ENCODE measurements at places on chromosomes 3 and 15. TPM values are rescaled to one million over a fixed set of nuclear protein-coding genes. Genes with fewer than 3 reads are reported as not detected.

DNA sequence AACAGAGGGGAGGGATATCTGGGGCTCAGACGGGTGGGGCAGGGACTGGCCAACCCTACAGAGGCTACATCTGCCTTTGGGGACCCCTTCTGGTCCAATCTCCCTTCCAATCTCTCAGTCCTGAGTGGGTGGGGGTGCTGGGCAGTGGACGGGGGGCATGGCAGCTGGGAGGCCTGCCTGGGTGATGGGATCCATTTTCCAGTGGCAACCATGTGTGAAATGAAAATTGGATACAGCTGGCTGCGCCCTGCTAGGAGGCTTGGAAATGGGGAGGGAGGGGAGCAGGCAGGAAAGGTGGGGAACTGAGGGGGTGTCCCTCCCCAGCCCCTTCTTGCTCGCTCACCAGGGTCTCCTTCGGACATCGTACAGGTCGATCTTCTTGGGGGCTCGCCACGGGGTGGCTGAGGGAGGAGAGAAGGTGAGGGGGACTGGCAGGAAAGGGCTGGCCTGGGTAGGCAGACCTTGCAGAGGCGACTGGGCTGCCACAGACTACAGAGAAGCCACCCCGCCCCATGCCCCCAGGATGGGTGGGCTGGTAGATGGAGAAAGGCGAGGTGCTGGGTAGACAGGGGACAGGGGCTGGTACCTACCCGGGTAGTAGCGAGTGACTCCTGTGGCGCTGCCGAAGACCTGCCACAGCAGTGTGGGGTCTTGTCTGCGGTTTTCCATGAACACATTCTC, 21.2 kb upstream of the TMEM115 start:
- H3K4me3 ChIP-seq, result no peak overlapping the region
- H3K27ac ChIP-seq, result no peak overlapping the region
- no peak for DNase-seq
- H3K27me3 ChIP-seq, result no peaks in the 10 kb centered on the region
- H3K4me1 ChIP-seq, result 0 out of 2 replicates have a peak, but pooled peaks cover 3% of the 10 kb centered on the region

GRCh38 chr15:57504599-57504940, 87.1 kb upstream of the MYZAP start:
- no peak overlapping the region for H3K27ac ChIP-seq
- H3K36me3 ChIP-seq, result no peaks in the 10 kb centered on the region
- no peaks in the 10 kb centered on the region for H3K27me3 ChIP-seq

DNA sequence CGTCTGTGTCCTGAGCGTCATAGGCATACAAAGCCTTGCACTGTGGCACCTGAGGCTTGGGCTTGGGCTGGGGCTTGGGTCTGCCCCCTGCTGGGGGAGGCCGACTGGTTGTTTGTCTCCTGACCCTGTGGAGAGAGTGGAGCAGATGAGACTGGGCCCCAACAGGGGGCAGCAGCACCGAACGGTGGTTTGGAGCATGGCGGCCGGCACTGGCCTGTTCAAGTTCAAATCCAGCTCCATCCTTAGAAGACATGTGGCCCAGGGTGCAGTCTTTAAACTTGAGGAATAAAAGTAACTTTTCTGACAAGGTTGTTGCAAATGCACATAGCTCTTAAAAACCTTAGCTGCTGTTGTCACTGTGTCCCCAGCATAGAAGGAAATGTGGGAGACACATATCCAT, 33.3 kb downstream of the CCNB2 start:
- peak; percentile 83 for DNase-seq
- H3K27ac ChIP-seq, result no peak overlapping the region
- no peaks in the 10 kb centered on the region for H3K27me3 ChIP-seq
- peaks cover 9% of the 10 kb centered on the region for H3K36me3 ChIP-seq

DNA sequence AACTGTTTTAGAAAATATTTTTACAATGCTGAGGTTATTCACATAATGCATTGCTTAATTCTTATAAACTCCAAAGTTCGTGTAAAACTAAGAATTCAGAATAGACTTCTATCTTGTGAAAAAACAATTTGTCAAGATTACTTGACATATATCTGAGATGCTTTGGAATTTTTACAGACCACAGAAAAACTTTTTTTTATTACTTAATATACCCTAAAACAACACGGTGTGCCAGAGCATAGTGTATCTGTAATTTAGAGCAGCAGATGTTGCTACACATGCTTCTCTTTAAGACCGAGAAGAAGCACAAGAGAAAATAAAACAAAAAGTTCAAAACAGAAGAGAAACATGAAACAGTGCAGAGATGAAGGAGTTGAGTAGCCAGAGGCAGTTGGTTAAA, 26.4 kb downstream of the ASB7 start:
- H3K4me3 ChIP-seq, result no peak overlapping the region
- no peaks in the 10 kb centered on the region for H3K27me3 ChIP-seq
- H3K4me1 ChIP-seq, result no peaks in the 10 kb centered on the region
- no peak overlapping the region for H3K27ac ChIP-seq
- no peak for DNase-seq

GRCh38 chr3:138180375-138181029, 5.8 kb upstream of the DBR1 start:
- H3K4me1 ChIP-seq, result no peaks in the 10 kb centered on the region
- DNase-seq, result no peak
- no peak overlapping the region for H3K27ac ChIP-seq

GRCh38 chr3:107307205-107307604, 70.0 kb upstream of the CCDC54 start:
- H3K4me1 ChIP-seq, result peaks cover 2% of the 10 kb centered on the region
- no peak overlapping the region for H3K27ac ChIP-seq
- H3K4me3 ChIP-seq, result no peak overlapping the region
- no peak for DNase-seq
- no peaks in the 10 kb centered on the region for H3K27me3 ChIP-seq
- H3K36me3 ChIP-seq, result no peaks in the 10 kb centered on the region

- no peaks in the 10 kb centered on the region for H3K27me3 ChIP-seq
- no peak overlapping the region for H3K27ac ChIP-seq
- H3K4me1 ChIP-seq, result no peaks in the 10 kb centered on the region
- DNase-seq, result no peak
Measured at GRCh38 chr3:44833394-44833793, 28.3 kb upstream of the TMEM42 start.

- peaks cover 5% of the 10 kb centered on the region for H3K4me1 ChIP-seq
- no peaks in the 10 kb centered on the region for H3K36me3 ChIP-seq
- DNase-seq, result no peak
- H3K27me3 ChIP-seq, result no peaks in the 10 kb centered on the region
- H3K27ac ChIP-seq, result no peak overlapping the region
- no peak overlapping the region for H3K4me3 ChIP-seq
Measured at GRCh38 chr3:122938783-122939425, 88.7 kb downstream of the SEMA5B start.

- H3K27me3 ChIP-seq, result peaks cover 44% of the 10 kb centered on the region
- H3K36me3 ChIP-seq, result no peaks in the 10 kb centered on the region
- peaks cover 31% of the 10 kb centered on the region for H3K4me1 ChIP-seq
- H3K27ac ChIP-seq, result peak within 1 kb of the TSS; percentile 87
- no peak for DNase-seq
- peak within 1 kb of the TSS; percentile 99 for H3K4me3 ChIP-seq
Measured at GRCh38 chr15:67839929-67840748, at the start of gene RNU6-1. Gene RNU6-1, minus strand, starts transcription at chr15:67840045.

- no peak overlapping the region for H3K27ac ChIP-seq
- no peaks in the 10 kb centered on the region for H3K27me3 ChIP-seq
- H3K36me3 ChIP-seq, result no peaks in the 10 kb centered on the region
- H3K4me1 ChIP-seq, result no peaks in the 10 kb centered on the region
Measured at GRCh38 chr3:60551455-60552209, 699.6 kb downstream of the FHIT start.

DNA sequence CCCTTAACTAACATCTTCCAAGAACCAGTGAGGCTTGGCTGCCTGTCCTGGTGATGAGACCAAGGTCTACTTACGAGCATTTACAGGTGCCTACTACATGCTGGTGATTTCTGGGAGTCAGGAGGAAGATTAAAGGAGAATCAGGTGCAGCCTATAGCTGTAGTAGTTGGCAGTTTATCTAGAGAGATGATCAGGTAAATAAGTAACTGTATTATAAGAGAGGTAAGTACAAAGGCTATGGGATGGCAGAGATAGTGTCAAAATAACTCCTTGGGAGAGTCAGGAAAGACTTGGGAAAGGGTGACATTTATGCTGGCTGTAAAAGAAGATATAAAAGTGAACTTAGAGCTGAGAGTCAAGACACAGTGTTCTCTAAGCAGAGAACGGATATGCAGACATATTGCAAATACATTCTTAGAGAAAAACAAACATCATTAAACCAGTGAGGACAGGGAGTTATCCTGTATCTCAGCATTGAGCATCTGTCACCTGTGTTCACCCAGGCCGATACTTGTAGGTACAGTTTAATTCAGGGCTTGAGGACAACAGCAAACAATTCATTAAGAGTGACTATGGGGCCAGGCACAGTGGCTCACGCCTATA, 49.7 kb upstream of the ACP3 start:
- H3K36me3 ChIP-seq, result no peaks in the 10 kb centered on the region
- no peak overlapping the region for H3K4me3 ChIP-seq
- no peaks in the 10 kb centered on the region for H3K4me1 ChIP-seq
- no peak for DNase-seq
- no peaks in the 10 kb centered on the region for H3K27me3 ChIP-seq

GRCh38 chr3:112736805-112737566, 96.0 kb upstream of the CCDC80 start:
- no peaks in the 10 kb centered on the region for H3K4me1 ChIP-seq
- no peak overlapping the region for H3K27ac ChIP-seq
- no peak overlapping the region for H3K4me3 ChIP-seq
- no peak for DNase-seq

KNL1 gene
- 22.5 TPM for total RNA-seq

CELSR3 gene
- 26.7 TPM for total RNA-seq

CCR4 gene
- 0.11 TPM for total RNA-seq

SMCO1 gene
- total RNA-seq, result not detected

MED12L gene
- 24.0 TPM for total RNA-seq

ICE2 gene
- 74.1 TPM for total RNA-seq

SLC7A14 gene
- 0.95 TPM for total RNA-seq

Measured in H1 (cell line).